ENCODE measurements at places on chromosomes 1 and 21.

GRCh38 chr21:27570306-27570868, 603.5 kb upstream of the ADAMTS5 start:
- H3K27me3 ChIP-seq, result no peaks in the 10 kb centered on the region
- no peaks in the 10 kb centered on the region for H3K4me1 ChIP-seq
- H3K27ac ChIP-seq, result peak overlapping the region; percentile 68
- no peak overlapping the region for H3K4me3 ChIP-seq

DNA sequence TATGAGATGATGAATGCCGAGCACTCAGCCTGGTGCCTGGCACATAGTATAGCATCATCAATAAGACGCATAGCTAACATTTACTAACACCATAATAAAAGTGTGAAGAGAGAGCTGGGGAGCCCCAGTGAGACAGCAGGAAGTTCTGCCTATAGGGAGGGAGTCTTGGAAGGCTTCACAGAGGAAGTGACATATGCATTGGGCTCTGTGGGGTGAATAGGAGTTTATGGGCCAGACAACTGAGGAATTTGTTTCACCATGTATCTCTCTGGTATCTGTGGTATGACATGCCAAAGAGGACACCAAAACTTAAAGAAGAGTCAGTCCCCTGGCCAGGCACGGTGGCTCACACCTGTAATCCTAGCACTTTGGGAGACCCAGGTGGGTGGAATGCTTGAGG, 118.3 kb upstream of the TMEM51 start:
- no peaks in the 10 kb centered on the region for H3K27me3 ChIP-seq
- DNase-seq, result no peak
- no peaks in the 10 kb centered on the region for H3K4me1 ChIP-seq

- no peaks in the 10 kb centered on the region for H3K27me3 ChIP-seq
- no peak for DNase-seq
- no peaks in the 10 kb centered on the region for H3K36me3 ChIP-seq
- H3K27ac ChIP-seq, result no peak overlapping the region
- H3K4me1 ChIP-seq, result no peaks in the 10 kb centered on the region
Observed at GRCh38 chr1:28343405-28343804, 14.6 kb downstream of the MED18 start.

- H3K36me3 ChIP-seq, result no peaks in the 10 kb centered on the region
- no peaks in the 10 kb centered on the region for H3K27me3 ChIP-seq
- peak; percentile 52 for DNase-seq
- H3K4me1 ChIP-seq, result no peaks in the 10 kb centered on the region
Observed at GRCh38 chr1:74652711-74653139, 20.9 kb downstream of the ERICH3 start.

GRCh38 chr1:54888080-54888733, 1.2 kb upstream of the DHCR24 start:
- H3K4me3 ChIP-seq, result peak overlapping the region; percentile 72
- H3K27ac ChIP-seq, result peak overlapping the region; percentile 78

DNA sequence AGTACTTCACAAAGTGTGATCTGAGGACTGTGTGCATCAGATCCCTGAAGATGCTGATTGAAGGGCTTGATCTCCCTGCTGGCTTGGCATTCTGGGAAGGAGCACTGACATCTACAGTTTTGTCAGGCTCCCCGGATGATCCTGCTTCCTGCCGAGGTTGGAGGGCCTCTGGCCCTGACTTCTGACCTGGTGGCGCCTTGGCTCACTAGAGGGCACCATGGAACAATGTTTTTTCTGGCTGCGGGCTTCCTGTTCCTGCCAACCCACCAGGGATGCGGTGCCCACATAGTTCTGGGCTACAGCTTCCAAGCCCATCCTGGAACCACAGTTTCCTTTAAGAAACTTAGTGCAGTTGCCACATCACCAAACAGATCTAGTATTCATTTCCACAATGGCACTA, 38.8 kb upstream of the RASAL2 start:
- no peak overlapping the region for H3K4me3 ChIP-seq
- H3K27me3 ChIP-seq, result no peaks in the 10 kb centered on the region
- H3K27ac ChIP-seq, result peak overlapping the region; percentile 35
- H3K4me1 ChIP-seq, result no peaks in the 10 kb centered on the region
- no peaks in the 10 kb centered on the region for H3K36me3 ChIP-seq

- DNase-seq, result no peak
- H3K4me3 ChIP-seq, result no peak overlapping the region
- H3K27me3 ChIP-seq, result no peaks in the 10 kb centered on the region
- H3K4me1 ChIP-seq, result no peaks in the 10 kb centered on the region
Observed at GRCh38 chr1:44786841-44787426, 1.0 kb downstream of the BEST4 start.

All from breast epithelium (tissue), 4 donors.